ENCODE measurements at places on chromosomes 3 and 15.

- no peak for DNase-seq
Observed at GRCh38 chr15:29613951-29614382, 208.3 kb downstream of the TJP1 start.

DNA sequence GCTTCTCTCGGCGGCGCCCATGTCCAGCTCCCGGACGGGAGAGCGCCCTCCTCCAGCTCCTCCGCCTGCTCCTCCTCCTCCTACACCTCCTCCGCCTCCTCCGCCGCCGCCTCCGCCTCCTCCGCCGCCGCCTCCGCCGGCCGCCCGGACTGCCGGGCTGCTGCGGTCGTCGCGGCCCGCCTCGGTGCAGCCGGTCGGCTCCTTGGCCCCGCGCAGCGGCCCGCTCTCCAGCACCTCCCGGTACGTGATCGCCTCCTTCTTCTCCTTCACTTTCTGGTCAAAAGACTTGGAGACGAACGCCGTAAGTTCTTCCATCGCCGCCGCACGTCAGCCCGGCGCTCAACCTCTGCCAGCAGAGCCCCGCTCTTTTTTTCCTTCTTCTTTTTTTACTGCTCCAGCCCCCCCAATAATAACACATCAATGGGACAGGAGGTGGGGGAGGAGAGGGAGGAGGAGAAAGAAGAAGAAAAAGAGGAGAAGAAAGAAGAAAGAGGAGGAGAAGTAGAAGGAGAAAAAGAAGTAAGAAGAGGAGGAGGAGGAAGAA is 438 bp downstream of the SHOX2 start:
- DNase-seq, result no peak

GRCh38 chr15:64698823-64699222 is 76.6 kb downstream of the RBPMS2 start:
- no peak for DNase-seq

GRCh38 chr15:25832158-25832557 is 31.0 kb downstream of the ATP10A start:
- DNase-seq, result no peak

DNA sequence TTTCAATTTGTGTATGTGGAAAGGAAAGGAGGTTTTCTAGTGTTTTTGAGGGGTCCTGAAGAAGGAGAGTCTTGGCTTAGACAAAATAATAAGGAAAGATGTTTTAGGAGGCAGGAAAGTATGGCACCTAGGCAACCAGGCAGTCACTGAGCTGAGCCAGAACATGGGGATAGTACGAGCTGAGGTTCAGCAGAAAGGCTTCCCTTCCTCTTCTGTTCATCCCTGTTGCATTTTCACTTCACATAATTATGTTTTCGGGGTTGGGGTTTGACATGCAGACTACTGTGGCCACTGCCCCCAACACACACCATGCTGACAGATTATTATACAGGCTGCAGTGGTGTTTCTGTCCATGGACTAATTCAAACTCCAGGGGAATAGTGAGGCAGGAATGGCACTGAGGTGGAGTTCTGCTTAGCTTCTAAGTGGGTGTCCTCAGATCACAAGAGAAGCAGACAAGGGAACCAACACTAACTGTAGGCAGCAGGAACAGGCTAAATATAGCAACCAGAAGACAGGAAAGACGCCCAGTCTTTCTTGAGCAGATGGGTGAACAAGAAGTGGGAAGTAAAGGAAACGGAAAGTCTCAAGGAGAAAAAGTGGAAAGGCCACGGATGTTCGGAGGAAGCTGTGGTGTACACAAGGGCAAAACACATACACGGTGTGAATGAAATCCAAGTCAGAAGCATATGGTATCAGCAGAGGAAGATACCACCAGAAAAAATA is 305.8 kb downstream of the PLCL2 start:
- DNase-seq, result no peak

- no peak for DNase-seq
Observed at GRCh38 chr15:77864211-77865105, 213.1 kb downstream of the TBC1D2B start.

DNA sequence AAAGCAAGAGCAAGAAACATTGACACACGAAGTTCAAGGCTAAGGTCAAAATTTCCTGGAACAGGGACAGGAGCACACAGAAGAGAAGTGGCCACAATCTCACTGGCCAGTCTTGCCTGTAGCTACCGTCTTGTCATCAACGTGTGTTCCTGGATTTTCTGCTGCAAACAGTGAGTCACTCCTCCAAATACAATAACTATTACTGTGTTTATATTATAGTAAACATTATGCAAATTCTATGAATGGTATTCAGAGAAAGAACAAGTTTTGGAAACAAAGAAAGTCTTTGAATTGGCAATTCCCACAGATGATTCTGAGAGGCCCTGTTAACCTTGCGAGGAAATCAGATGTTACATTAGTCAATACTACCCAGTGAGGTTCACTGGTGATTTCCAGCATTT is 220.5 kb downstream of the FAM43A start:
- peak; percentile 64 for DNase-seq

DNA sequence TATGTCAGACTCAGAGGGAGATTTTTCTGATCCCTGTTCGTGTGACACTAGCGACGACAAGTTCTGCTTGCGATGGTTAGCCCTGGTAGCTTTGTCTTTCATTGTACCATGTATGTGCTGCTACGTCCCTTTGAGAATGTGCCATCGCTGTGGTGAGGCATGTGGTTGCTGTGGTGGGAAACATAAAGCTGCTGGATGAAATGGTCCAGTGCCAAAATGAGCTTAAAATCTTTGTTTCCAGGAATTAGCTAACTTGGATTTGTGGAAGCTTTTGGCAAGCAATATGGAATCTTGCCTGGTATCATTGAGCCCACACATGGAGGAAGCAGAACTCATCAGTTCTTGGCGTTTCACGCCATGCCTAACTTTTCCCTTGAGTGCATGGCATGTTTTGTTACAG is 98.8 kb downstream of the SPRED1 start:
- no peak for DNase-seq

- DNase-seq, result peak; percentile 100
Observed at GRCh38 chr3:142645236-142645793, 49.1 kb downstream of the PLS1 start.

DNA sequence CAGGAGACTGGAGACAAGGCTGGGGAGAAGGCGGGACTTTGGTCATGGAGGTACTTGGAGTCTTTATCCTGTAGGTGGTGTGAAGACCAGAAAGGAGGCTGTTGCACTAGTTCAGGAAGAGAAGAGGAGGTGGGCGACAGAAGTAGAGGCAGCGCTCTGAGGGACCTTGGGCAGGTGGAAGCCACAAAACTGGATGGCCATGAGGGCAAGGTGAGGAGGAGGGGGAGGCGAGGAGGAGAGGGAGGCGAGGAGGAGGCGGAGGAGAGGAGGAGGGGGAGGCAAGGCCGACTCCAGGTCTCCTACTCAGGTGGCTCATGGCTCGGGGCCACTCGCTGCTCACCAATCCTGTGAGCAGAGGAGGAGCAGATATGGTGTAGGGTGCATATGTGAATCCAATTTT is 125.6 kb downstream of the RPLP1 start:
- no peak for DNase-seq

DNA sequence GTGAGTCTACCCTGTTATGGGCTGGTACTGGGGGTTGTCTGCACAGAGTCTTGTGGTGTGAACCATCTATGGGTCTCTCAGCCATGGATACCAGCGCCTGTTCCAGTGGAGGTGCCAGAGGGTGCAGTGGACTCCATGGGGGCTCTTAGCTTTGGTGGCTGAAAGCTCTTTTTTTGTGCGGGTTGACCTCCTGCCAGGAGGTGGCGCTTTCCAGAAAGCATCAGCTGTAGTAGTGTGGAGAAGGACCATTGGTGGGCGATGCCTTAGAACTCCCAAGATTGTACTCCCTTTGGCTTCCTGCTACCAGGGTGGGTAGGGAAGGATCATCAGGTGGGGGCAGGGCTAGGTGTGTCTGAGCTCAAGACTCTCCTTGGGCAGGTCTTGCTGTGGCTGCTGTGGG is 602.6 kb downstream of the RSL24D1 start:
- no peak for DNase-seq

DNA sequence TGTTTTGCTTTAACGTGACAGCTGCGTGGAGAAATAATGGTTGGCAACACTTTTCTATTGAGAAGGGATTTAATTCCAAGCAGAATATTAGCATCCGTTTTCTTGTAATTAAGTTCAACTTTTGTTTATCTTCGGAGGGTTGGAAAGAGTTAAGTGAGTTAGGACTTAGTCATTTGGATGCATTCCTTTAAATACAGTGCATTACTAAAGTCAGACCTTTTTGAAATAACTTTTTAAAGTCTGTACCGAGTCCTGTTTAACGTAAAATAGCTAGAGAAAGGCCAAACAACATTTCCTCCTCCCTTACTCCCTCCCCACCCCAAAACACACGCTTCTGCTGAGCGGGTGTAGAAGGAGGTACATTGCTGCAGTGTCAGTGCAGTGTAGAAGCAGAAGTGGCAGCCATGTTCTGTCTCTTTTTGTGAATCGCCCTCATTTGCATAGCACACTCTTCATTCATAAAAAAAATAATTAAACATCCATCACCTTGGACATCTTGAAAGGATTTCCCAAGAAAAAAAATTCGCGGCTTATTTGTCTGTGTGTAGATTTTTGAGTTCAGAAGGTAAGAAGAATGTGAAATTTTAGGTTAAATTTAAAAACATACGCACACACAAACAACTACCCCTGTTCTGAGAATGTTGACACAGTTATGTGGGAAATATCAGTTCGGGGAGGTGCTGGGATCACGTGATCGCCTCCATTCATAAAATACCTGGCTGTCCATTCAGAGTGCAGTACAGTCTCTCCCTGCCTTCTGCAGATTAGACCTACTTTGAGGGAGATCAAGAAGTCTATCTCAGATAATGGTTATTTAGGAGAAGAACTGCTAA is 1.6 kb downstream of the SPRED1 start:
- DNase-seq, result peak; percentile 73

DNA sequence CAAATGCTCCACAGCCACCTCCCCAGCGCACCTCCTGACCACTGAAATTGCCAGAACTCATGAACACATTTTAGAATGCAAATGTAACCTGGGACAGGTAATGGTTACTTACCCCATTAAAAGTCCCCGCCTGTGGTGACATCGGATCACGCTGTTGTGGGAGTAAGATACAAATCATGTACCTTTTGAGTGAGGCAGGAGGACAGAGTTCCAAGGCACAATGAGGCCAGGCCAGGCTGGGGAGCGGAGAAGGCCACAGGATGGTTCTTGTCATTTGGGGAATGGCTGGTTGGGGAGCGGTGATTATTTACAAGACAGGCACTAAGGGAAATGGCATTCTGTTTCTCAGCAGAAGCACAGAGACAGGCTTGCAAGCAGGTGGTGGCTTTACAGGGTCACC is 490.0 kb downstream of the EDEM1 start:
- no peak for DNase-seq

- DNase-seq, result peak; percentile 92
Observed at GRCh38 chr15:43150191-43150929, 17.0 kb downstream of the TMEM62 start.

- DNase-seq, result no peak
Observed at GRCh38 chr15:65176056-65176455, 9.1 kb downstream of the CLPX start.

DNA sequence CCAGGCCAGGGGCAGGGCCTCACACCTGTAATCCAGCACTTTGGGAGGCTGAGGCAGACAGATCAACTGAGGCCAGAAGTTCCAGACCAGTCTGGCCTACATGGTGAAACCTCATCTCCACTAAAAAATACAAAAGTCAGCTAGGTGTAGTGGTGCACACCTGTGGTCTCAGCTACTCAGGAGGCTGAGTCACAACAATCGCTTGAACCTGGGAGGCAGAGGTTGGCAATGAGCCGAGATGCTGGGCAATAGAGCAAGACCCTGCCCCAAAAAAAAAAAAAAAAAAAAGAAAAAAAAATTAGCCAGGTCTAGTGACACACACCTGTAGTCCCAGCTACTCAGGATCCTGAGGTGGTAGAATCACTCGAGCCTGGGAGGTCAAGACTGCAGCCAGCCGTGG is 18.8 kb downstream of the MYO9A start:
- no peak for DNase-seq

GRCh38 chr15:42137461-42138261 is 18.8 kb downstream of the PLA2G4F start:
- DNase-seq, result peak; percentile 44

- DNase-seq, result peak; percentile 94
Observed at GRCh38 chr3:102163039-102163817, 271.6 kb upstream of the ZPLD1 start.

DNA sequence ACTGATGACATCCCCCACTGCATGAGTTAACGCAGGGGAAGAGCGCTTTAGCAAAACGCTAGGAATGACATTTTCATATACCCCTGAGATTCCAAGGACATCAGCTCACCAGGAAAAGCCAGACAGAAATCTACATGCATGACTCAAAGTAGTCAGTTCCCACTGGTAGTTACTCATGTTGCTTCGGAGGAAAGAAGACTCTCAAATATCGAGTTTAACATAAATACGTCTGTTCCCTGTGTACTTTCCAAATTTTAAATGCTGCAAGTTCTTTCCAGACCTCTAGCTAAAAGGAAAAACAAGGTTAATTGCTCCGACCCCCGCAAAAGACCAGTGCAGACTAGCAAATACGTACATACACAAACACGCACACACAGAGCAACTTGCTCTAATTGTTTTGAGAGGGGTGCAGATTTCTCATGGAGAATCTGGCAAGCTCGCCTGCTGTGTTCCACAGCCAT is 115.4 kb upstream of the PRICKLE2 start:
- DNase-seq, result peak; percentile 89

DNA sequence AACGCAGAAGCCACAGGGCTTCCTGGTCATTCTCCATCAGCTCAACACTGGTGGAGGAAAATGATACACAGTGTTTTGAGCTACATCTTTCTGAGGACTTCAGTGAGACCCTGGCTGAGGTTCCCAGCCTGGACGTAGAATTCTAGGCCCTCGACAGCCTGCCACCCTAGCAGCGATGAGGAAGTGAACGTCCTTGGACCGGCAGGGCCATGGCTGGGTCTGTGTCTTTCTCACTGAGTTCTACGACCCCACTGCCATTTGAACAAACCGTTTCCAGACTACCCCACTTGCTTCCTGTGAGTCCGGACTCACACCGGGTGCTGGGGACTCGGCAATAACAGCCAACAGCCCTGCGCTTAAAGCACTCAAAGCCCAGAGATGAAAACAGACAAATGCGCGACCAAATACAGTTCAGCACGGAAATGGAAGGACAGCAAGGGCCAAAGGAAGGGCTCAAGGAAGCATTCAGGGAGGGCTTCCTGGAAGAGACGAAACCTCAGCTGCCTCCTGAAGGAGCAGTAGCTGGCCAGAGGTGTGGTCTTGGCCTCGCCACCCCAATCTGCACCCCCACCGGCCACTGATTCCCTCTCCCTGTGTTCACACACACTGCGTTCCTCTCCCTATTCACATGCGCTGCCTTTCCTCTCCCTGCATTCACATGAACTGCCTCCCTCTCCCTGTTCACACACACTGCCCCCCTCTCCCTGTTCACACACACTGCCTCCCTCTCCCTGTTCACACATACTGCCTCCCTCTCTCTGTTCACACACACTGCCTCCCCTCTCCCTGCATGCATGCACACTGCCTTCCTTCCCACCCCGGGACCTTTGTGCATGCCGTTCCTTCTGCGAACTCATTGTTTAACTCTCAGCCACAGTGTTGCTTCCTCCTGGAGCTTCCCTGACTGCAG is 136.3 kb upstream of the PRR20G start:
- no peak for DNase-seq

GRCh38 chr3:184231671-184232070 is 2.3 kb downstream of the VWA5B2 start:
- peak; percentile 16 for DNase-seq

GRCh38 chr3:44066806-44067205 is 174.9 kb upstream of the TOPAZ1 start:
- peak; percentile 87 for DNase-seq

GRCh38 chr15:90015749-90016148 is 14.6 kb downstream of the ZNF710 start:
- no peak for DNase-seq

- no peak for DNase-seq
Observed at GRCh38 chr3:7407107-7407506, 546.2 kb downstream of the GRM7 start.

- DNase-seq, result no peak
Observed at GRCh38 chr15:31314380-31314779, 12.3 kb upstream of the KLF13 start.
